ENCODE measurements at places on chromosomes 16 and 17. TPM values are rescaled to one million over a fixed set of nuclear protein-coding genes. Genes with fewer than 3 reads are reported as not detected.

BCO1 gene
- not detected for total RNA-seq

CRAMP1 gene
- total RNA-seq, result 14.4 TPM

GRCh38 chr16:16019488-16019887 is 70.1 kb downstream of the ABCC1 start:
- DNase-seq, result no peak

- no peak for DNase-seq
Measured at GRCh38 chr16:85321509-85322271, 209.4 kb upstream of the CIBAR2 start.

GRCh38 chr17:32846143-32846542 is 30.8 kb downstream of the MYO1D start:
- DNase-seq, result no peak

DNA sequence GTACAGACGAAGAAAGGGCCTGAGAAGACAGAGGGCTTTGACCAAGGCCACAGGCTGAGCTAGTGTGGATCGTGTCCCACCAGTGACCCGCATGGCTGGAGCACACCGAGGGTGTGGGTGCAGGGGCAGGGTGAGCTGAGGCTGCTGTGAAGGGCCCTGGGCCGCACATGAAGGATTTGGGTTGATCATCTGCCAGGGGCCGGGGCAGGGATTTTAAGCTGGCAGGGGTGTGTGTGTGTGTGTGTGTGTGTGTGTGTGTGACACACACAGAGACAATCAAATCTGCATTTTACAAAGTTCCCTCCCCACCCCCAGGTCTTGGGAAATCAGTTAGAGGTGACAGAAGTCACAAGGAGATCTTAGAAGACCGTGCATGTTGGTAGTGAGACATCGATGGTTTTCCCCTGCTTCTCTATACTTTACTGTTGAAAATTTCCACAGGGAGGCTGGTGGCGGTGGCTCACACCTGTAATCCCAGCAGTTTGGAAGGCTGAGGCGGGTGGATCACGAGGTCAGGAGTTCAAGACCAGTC is 65.2 kb downstream of the SRCIN1 start:
- no peak for DNase-seq

DNA sequence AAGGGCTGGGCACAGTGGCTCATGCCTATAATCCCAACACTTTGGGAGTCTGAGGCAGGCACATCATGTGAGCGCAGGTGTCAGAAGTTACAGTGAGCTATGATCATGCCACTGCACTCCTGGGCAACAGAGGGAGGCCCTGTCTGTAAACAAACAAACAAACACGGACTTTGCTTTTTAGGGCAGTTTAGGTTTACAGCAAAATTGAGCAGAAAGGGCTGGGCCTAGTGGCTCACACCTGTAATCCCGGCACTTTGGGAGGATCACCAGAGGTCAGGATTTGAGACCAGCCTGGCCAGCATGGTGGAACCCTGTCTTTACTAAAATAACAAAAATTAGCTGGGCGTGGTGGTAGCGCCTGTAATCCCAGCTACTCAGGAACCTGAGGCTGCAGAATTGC is 3.3 kb upstream of the CARHSP1 start:
- no peak for DNase-seq

Data from activated naive CD8-positive, alpha-beta T cell treated with anti-CD3 and anti-CD28 coated beads for 36 hours (primary cell).